Fibroblast of pulmonary artery (primary cell): ENCODE measurements at places on chromosomes 2 and 18.

- DNase-seq, result peak; percentile 47
Measured at GRCh38 chr2:29012211-29012681, 31.1 kb downstream of the TOGARAM2 start.

GRCh38 chr2:191800874-191801273 is 46.0 kb downstream of the CAVIN2 start:
- peak; percentile 11 for DNase-seq

- no peak for DNase-seq
Measured at GRCh38 chr18:10317864-10318690, 136.4 kb upstream of the APCDD1 start.

- no peak for DNase-seq
Measured at GRCh38 chr18:48649231-48649630, 110.4 kb downstream of the CTIF start.

DNA sequence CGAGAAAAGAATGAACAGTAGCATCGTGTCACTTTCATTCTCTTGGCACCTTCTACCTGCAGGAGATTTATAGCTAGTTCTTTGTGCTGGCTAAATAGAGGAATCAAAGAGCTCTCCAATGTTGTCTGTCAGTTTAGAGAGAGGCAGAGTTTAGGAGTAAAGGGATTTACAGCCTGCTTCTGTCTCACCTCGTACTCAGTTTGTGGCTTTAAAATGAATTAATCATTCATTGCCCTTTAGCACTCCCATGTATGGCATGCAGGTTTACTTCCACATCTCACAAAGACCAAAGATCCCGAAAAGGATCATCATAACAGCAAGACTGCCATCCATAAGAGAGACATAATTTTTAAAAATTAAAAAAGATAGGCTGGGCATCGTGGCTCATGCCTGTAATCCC is 42.4 kb upstream of the ATL2 start:
- DNase-seq, result no peak

- DNase-seq, result peak; percentile 51
Measured at GRCh38 chr2:53987336-53987921, 16.6 kb upstream of the PSME4 start.

GRCh38 chr2:200615247-200615646 is 29.4 kb downstream of the AOX1 start:
- DNase-seq, result peak; percentile 85

- DNase-seq, result no peak
Measured at GRCh38 chr2:224260372-224261020, 141.4 kb downstream of the FAM124B start.

DNA sequence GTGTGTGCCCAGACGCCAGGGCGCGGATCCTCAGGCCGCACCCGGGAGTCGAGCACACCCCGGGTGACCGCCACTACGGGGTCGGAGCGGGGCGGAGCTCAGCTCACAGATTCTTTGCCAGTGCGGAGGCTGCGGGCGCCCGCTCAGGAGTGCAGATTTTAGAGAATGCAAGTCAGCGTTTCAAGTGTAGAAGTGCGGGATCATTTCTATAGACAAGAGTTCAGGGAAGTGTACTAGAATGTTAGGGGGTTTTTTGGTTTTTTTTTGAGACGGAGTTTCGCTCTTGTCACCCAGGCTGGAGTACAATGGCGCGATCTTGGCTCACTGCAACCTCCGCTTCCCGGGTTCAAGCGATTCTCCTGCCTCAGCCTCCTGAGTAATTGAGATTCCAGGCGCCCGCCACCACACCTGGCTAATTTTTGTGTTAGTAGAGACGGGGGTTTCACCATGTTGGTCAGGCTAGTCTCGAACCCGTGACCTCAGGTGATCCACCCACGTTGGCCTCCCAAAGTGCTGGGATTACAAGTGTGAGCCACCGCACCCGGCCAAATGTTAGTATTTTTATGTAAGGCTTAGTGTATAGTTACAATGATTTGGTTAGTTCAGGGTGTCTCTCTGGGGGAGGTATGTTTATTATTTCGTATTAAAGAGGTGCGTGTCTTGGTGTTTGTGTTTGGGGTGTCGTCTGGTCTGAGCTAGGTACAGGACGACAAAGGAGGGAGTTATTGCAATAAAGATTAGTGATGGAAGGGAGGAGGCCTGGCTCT is 619 bp upstream of the FAM168B start:
- no peak for DNase-seq

DNA sequence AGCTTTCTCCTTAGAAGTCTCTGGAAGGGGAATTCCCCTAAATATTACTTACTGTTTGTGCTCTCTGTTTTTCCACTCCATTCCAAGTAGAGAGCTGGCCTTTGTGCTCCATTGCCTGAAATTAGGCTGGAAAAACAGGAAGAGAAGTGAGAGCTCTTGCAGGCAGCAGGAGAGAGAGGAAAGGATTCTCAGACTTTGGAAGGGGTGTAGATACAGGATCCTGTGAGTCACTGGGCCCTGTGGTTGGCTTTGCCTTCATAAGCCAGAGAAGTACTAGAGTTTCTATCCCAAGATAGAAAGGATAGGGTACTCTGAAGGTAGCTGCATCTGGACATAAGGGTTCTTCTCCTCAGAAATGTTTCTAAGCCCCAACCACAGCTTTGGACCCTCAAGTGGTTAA is 188.9 kb downstream of the CMPK2 start:
- no peak for DNase-seq
